ENCODE measurements at places on chromosomes 4 and X.

GRCh38 chrX:32472364-32472763 is 739.0 kb downstream of the DMD start:
- no peak for DNase-seq

GRCh38 chr4:44927399-44928380 is 201.3 kb upstream of the GNPDA2 start:
- DNase-seq: peak; percentile 8

DNA sequence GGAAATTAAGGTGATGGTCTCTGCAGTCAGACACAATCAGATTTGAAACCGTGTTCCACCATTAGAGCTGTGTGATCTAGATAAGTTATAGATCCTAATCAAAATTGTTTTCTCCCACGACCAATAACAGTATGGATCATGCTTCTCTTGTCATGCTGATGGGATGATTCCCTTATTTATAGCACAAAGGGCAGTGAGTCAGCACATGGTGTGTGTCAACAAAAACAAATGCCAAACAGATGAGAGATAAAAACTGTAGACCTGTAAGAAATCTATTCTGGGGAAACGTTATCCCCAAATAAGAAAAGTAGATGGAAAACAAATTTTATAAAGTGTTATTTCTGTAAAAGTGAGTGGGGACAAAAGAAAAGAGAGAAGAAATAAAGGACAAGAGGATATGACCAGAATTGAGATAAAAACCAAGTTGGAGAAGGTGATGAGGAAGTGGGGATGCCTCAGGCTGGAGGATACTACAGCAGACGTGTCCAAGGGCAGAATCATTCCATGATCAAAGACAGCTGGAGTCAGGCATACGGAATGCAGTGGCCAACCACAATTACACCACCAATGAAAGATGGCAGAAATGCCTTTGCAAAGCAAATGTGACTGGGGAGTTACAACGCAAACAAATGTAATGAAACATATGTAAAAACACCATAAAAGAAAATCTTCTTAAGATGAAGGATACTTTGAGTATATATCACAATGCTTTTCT is 377.8 kb upstream of the PRKX start:
- peak; percentile 9 for DNase-seq

- peak; percentile 63 for DNase-seq
These were observed at the start of gene RNF128 for GRCh38 chrX:106726485-106727437. RNF128 (plus strand) TSS chrX:106726701; CDS start chrX:106726914, 213 bp downstream.

- DNase-seq: no peak
These were observed 20.5 kb downstream of the COMMD8 start for GRCh38 chr4:47442980-47443379.

DNA sequence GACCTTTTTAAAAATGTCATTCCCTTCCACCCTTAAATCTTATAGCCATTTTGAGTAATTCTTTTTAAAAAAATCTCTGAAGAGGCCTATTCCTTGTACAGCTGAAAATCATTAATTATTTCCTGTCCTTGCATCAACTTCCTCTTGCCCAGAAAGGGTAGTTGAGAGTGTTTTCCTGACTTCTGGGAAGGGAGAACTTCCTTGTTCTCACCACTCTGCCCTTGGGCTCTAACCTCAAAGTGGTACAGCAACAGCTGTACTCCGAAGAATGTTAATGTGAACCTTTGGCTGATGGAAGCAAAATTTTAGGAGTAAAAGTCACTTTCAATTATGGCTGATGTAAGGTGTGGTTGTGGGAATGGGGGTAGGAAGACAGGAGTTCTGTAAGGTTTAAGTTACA is 15.1 kb upstream of the FABP2 start:
- no peak for DNase-seq

DNA sequence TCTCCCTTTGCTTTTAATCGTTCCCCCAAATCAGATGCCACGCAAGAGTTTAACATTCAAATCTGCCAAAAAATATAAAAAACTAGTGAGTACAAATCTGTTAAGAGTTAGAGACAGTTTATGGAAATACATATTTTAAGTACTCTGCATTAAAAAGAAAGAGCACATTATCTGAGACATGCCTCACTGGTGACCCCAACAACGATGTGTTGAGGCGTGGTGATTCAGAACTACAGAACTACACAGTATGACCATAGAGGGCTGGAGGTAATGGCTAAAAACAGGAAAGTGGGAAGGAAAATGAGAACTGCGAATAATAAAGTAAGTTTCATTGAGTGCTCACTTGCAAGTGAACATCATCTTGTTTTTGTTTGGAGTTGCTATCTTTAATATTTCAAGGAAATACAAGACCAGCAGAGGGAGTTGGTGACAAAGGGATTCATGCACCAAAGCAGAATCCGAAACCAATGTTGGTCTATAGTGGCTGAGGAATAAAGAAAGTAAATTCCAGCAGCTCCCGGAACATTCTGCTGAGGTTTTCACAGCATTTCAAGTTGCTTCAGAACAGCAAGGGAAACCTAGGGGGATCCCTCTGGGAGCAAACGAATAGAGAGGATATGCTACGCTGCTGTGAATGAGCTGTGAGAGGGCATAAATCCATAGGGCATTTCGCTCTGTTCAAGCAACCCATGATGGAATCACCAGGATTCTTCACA is 92.2 kb downstream of the DCHS2 start:
- no peak for DNase-seq

GRCh38 chr4:143432258-143432591 is 81.3 kb upstream of the SMARCA5 start:
- DNase-seq: no peak

DNA sequence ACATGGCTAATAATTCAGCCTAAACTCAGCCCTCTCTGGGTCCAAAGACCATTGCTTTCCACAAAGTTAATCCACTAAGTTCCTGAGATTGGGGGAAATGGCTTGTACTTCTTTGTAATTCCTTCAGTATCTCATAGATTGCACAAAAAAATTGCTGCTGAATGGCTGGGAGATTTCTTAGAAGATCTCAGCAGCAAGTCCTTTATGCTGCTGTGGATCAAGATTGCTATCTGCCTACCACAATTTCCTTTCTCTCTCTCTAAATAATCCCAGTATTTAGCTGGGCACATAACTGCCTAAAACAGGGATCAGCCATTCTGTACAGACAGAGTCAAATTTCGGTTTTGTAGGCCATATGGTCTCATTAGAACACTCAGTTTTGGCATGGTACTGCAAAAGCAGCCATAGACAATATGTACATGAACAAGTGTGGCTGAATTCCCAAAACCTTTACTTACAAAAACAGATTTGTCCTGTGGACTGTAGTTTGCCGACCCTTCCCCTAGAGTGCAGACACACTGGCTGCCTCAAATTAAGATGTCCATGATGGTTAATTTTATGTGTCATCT is 18.5 kb upstream of the HOPX start:
- no peak for DNase-seq

GRCh38 chr4:19478791-19479190 is 772.9 kb upstream of the SLIT2 start:
- no peak for DNase-seq

GRCh38 chr4:5114950-5115349 is 63.7 kb downstream of the STK32B start:
- no peak for DNase-seq

DNA sequence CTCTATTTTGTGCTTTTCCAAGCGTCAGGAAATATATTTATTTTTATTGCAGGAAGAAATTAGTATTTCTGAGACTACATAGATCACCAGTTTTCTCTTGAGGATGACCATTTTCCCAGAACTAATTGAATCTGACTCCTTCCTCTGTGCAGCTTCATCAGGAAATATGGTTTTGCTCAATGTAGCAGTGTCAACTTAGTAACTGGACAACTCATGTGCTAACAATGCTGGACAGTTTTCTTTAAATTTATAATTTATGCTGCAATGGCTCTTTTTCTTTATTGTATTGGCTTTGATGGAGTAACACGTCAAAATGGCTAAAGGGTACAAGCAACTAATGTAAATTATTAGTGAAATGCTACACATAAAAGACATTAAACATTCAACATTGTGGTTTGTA is 531.5 kb downstream of the ANKRD50 start:
- DNase-seq: no peak

DNA sequence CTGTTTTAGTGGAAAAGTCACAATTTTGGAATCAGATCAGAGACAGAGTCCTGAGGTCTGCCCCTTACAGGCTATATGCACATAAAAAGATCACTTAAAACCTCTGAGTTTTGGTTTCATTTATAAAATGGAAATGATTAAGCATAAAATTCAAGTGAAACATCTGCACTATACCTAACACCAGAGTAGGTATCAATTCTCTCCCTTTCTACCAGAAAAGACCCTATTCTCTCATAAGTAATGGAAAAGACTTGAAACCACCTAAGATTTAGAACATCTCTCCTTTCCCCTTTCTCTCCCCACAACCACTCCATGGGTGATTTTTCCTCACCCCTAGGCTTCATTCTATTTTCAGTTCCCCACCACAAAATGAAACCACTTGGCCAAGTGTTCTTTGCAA is 907 bp downstream of the LHFPL1 start:
- no peak for DNase-seq

GRCh38 chr4:122000849-122001248 is 49.0 kb upstream of the TRPC3 start:
- DNase-seq: no peak
